ENCODE measurements at places on chromosomes 5 and 9.

DNA sequence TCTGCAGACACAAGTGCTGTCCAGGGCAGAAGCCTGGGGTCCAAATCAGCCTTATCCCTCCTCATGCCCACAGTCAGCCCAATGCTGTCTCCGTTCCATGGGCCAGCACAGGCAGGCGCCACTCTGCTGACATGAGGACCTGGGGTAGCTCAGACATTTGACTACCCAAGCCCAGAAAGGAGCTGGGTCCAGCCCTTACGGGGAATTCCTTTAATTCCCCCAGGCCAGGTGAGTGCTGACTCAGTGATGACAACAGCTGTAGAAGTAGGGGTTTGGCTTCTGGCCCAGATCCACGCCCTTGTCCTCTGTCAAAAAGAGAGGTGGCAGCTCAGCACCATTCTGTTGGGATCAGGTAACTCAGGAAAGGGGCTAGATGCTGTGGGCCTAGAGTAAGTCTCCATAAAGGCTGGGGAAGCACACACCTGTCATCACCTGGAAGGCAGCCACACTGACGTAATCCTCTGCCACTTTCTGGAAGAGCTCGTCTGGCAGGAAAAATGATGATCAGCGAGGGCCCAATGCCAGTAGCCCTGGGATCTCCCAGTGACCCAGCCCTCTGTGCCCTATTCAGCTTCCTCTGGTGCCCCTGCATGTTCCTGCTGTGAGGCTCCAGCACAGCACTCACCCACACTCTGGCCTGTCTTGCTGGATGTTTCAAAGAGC lies 1.9 kb downstream of the RAB24 start:
- no peak for DNase-seq

DNA sequence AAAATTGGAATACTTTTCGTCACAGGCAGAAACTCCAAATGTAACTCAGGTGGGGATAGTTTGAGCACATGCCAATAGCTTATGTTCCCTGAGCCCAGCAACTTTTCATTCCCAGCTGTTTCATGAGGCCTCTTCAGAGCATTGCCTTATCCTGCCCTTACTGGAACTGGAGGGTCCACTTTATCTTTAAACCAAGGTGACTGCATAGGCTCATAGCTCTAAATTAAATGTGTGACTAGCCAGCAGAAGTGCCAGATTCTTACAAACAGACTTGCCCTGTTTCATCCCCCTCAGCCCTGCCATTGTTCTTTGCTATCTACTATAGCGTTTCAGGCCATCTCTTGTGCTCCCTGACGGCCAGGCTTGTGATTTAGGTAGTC lies 8.1 kb upstream of the LCP2 start:
- no peak for DNase-seq

DNA sequence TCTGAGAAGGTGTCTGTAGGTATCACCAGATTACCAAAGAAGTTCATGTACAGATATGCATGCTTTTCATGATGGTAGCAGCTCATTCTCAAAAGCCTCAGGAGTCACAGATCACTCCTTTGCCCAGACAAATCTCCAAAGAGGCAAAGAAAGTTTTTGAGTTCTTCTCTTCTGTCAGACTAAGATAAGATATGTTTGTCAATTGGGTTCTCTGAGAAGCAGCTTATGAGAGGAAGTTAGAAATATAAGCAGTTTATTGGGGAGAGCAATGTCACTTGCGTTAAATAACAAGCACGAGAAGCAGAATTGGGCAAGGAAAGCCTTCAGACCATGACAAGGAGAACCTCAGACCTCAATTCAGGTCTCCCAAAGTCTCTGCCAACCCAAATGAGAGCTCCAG lies 219.2 kb upstream of the KLF4 start:
- no peak for DNase-seq

DNA sequence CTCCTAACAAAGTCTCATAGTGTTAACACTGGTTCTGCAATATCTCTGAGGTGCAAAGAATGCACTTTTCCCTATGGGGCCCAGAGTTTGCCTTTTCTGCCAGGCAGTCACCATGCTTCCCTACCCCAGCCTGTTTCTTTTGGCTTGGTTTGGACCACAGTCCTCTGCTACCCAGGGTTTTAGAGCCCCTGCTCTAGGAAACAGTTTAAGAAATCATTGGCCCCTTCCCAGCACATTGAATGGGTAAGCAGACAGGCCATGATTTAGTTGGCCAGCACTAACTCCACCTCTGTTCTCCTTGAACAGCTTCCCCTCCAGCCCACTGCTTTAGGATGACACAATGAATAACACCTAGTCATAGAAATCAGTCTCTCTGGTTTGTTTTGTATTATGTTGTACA lies 73.2 kb downstream of the UBAP1 start:
- no peak for DNase-seq

DNA sequence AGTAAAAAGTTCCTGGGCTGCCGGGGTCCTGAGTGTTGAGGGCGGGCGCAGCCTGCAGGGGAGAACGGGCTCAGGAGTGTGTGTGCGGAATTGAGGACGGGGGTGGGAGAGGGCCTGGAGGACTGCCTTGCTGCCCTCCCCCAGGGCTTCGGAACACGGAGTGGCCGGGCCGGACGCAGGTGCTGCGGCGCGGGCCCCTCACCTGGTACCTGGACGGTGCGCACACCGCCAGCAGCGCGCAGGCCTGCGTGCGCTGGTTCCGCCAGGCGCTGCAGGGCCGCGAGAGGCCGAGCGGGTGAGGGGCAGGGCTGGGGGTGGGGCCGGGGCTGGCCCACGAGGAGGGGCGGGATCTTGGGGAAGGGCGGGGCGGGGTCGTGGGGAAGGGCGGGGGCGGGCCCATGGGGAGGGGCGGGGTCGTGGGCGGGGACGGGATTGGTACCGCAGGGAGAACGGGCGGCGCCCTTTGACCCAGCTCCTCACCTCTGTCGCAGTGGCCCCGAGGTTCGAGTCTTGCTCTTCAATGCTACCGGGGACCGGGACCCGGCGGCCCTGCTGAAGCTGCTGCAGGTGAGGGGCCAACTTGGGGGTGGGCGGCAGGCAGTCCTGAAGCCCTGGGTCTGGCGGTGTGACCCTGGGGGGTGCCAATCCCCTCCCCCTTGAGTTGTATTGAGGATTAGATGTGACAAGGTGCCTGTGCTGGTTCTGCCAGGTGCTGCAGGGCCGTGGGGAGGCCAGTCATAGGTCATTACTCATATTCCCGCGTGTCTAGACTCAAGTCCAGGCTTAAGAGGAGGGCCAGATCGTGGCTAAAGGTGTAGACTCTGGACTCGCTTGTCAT lies 7.1 kb downstream of the FPGS start:
- DNase-seq = no peak

GRCh38 chr9:93589688-93590087 lies 13.3 kb downstream of the PHF2 start:
- DNase-seq = no peak

DNA sequence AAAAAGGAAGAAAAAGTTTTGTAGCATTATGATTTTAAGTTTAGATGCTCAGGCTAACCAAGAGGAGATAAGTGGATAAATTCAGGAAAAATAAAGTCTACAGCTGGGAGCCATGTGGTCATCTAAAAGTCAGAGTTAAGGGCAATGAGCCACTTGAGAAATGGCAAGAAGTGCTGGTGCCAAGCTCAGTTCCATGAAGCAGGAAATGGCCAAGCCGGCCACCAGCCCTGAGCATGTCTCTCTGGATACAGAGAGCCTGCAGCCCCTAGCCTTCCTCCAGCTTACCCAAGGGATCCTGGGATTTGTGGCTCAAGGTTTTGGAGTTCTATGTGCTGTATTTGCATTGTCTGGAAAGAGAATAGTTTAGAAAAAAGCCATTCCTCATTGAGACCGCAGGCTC lies 12.2 kb upstream of the S1PR3 start:
- DNase-seq = no peak

DNA sequence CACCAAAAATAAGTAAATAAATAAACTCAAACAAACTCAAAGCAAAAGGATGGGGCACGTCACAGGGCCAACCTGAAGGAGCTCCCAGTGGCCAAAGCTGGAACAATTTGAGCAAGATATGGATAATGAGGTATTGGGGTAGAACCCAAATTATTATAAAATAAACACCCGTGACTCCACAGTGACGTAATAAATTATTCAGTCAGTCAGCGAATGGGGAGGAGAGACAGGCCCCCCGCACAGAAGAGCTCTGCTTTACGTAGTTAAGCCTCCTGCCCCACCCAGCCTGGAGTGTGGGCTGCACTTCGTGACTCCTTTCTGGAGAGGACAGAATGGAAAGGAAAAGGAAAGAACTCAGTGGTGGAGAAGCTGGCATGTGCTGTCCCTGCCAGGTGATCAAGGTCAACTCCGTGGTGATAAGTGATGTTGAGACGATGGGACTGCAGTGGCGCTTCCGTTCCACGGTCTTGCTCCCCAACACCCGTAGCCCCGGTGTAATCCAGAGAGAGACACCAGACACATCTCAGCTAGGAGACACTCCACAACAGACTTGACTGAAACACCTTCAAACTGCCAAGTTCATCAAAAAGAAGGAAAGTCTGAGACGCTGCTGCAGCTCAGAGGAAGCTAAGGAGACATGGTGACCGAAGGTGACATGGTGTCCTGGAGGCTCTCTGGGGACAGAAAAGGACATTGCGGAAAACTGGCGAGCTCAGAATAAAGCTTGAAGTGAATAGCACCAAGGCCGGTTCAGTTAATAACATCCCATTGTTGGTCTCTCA lies 83.3 kb upstream of the COL5A1 start:
- DNase-seq = no peak

DNA sequence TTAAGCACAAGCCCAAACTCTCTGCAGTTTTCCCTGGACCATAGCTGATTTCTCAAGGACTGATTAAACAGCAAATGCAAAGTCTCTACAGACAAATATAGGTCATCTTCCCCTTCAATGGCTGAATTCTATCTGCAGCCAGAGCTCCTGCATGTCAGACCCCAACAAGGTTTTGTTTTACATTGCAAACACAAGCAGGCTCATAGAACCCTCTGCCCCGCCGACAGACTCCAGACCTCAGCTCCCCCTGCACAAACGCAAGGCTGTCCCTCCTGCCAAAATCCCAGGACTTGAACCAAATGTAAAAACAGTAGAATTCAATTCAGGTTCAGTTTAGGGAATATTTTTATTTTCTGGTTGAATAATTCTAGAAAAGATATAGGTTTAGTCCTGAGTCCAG lies 526.7 kb upstream of the TRPC7 start:
- DNase-seq = no peak

DNA sequence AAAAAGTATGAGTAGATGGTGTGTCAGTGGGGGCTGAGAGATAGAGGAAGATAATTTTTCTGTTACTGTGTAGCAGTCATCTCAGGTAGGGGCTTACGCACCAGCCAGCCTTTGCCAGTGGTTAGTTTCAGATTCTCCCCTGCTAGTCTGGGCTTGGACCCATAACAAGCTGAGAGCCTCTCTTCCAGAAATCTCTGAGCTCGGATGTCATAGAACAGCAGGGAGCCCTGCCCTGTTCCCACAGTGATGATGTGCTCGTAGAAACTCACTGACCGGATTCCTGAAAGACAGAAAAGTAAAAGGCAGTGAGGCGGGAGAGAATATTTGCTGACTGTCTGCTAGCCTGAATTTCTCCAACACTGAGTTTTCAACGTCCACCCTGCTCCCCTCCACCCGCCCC lies 37.2 kb downstream of the DCAF12 start:
- DNase-seq = no peak

DNA sequence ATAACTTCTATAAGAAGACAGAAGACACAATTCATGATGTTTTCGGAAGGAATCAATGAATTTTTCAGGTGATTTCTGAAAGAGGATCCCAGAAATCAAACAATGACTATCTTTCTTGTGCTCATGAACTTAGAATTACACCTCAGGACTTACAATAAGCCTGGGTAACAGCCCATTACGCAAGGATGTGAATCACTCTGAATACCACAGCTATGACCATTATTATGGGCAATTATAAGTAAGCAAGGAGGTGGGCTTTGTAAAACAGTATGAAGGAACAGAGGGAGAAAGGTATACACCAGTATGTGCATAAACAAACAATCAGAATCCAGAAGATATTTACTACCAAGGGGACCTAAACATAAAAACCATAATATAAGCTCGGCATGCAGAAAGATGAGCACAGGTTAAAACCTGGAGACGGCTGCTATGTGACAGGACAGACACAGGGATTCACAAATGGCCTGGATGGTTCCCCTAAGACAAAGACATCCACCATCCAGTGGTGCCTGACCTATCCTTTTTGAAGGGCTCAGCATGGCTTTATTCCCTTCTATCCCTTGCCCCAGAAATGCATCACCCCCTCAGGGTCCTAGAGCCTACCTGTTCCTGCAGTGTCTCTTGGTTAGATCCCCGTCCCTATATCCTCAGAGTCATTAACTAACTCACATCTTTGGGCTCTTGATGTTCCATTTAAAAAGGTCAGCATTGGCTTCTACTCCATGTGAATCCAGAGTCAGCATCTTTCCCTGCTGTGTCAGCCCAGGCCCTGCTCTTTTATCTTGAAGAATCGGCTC lies 21.8 kb upstream of the PPP2CA start:
- DNase-seq = no peak

DNA sequence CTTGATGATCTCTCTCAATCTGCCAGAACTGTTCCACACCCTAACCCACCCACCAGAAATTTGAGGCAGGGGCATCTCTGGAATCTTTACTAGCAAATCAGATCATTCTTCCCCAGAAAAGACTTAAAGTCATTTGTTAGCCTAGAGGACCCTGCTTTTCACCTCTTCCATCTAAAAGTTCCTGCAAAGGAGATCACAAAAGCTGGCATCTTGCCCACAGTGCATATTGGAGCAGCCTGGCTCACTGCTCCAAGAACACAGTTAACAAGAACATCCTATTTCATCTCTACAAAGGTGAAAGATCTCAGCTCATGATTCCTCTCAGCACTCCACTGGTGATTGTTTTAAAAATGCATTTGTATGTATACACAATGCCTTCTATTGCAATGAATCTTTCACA lies 36.3 kb downstream of the GABRP start:
- DNase-seq = no peak

- DNase-seq = no peak
Observed at GRCh38 chr5:176624938-176625337, 5.4 kb downstream of the SNCB start.

GRCh38 chr9:134837529-134837928 lies 43.1 kb upstream of the FCN2 start:
- no peak for DNase-seq

DNA sequence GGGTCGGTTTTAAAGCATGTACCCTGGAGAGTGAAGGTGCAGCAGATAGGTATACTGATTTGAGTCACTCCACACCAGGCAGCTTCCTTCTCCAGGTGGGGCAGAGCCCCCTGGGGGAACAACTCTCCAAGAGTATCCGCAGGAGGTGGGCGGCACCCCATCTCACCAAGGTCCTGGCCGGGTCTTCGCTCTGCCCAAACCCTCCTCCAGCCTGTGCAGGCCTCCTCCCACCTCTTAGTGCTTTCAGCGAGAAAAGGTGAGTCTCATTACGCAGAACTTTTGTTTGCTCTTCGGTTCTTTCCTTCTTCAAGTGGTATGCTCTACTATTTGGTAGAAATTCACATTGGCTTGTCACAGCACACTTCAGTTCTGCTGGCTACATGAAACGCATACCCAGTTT lies 13.7 kb downstream of the SPACA9 start:
- no peak for DNase-seq

- DNase-seq = no peak
Observed at GRCh38 chr5:68894673-68895072, 199.1 kb upstream of the SLC30A5 start.

GRCh38 chr5:35029333-35029732 lies 18.4 kb downstream of the AGXT2 start:
- no peak for DNase-seq

- DNase-seq = no peak
Observed at GRCh38 chr5:9499498-9499876, 46.4 kb downstream of the SEMA5A start.

All from CD8-positive, alpha-beta T cell (primary cell).